A549 treated with dexamethasone at 1 μM for 4 hours (cell line): ENCODE measurements at places on chromosomes 2 and 18. TPM values are rescaled to one million over a fixed set of nuclear protein-coding genes. Genes with fewer than 3 reads are reported as not detected.

The IGFBP5 gene
- 0.18 to 0.27 TPM (median 0.23 TPM) in 5 replicates for total RNA-seq

The REG3A gene
- total RNA-seq, result not detected in 5 replicates

The LYG2 gene
- not detected in 5 replicates for total RNA-seq

The SCN2A gene
- total RNA-seq, result 0.01 to 0.04 TPM (median 0.02 TPM) in 3 of 5 replicates, not detected in the others

The CRYGC gene
- not detected in 5 replicates for total RNA-seq
